ENCODE measurements at places on chromosomes 7 and 10. TPM values are rescaled to one million over a fixed set of nuclear protein-coding genes. Genes with fewer than 3 reads are reported as not detected.

- peaks cover 55% of the 10 kb centered on the region for H3K4me1 ChIP-seq
- no peaks in the 10 kb centered on the region for H3K27me3 ChIP-seq
- peak; percentile 79 for DNase-seq
Observed at GRCh38 chr10:50585921-50586739, 37.6 kb downstream of the SGMS1 start.

- peaks cover 62% of the 10 kb centered on the region for H3K36me3 ChIP-seq
- H3K4me1 ChIP-seq = peaks cover 42% of the 10 kb centered on the region
- H3K27ac ChIP-seq = peak overlapping the region; percentile 85
- no peak for DNase-seq
Observed at GRCh38 chr7:149720372-149721083, 52.9 kb downstream of the ZNF467 start.

The KCNMA1 gene
- total RNA-seq = 0.27 TPM

The ADD3 gene
- total RNA-seq = 31.7 TPM

The PON1 gene
- total RNA-seq = not detected

The OPN1SW gene
- not detected for total RNA-seq

Measured in K562 (cell line).